Tibial nerve (tissue), 4 donors: ENCODE measurements at places on chromosomes 2 and 18. TPM values are rescaled to one million over a fixed set of nuclear protein-coding genes. Genes with fewer than 3 reads are reported as not detected.

Gene PIGN
- total RNA-seq: 27.7 TPM

Gene SERPINB11
- total RNA-seq: not detected

Gene ALKAL2
- total RNA-seq: 53.3 TPM

Gene SCN3A
- 3.1 TPM for total RNA-seq

Gene COL3A1
- 77.1 TPM for total RNA-seq

Gene SERPINB10
- total RNA-seq: not detected

Gene MPP4
- total RNA-seq: 0.22 TPM

Gene SPR
- total RNA-seq: 29.3 TPM

Gene PLCD4
- total RNA-seq: 14.4 TPM

Gene IL1RN
- total RNA-seq: not detected
